ENCODE measurements at places on chromosomes 3 and 15. TPM values are rescaled to one million over a fixed set of nuclear protein-coding genes. Genes with fewer than 3 reads are reported as not detected.

The GOLGA8H gene
- 0.65 TPM for total RNA-seq

The POPDC2 gene
- total RNA-seq, result 0.61 TPM

The GOLGA8Q gene
- total RNA-seq, result 0.49 TPM

The NPTN gene
- total RNA-seq, result 129 TPM

The LMAN1L gene
- not detected for total RNA-seq

The MOBP gene
- not detected for total RNA-seq

The PLA2G4F gene
- total RNA-seq, result not detected

The SLITRK3 gene
- total RNA-seq, result not detected

The ZBED2 gene
- total RNA-seq, result 0.12 TPM

The FAM227B gene
- total RNA-seq, result 2.4 TPM

The OR5K2 gene
- total RNA-seq, result not detected

The CX3CR1 gene
- total RNA-seq, result 0.16 TPM

The MCF2L2 gene
- total RNA-seq, result 0.32 TPM

The GMNC gene
- 0.12 TPM for total RNA-seq

The ISG20 gene
- 3.9 TPM for total RNA-seq

The ZBTB20 gene
- 49.8 TPM for total RNA-seq

The CKMT1A gene
- not detected for total RNA-seq

The PLSCR4 gene
- 67.3 TPM for total RNA-seq

The KIF23 gene
- total RNA-seq, result 10.5 TPM

The ALAS1 gene
- total RNA-seq, result 50.0 TPM

The UBL7 gene
- 49.2 TPM for total RNA-seq

The VIPR1 gene
- total RNA-seq, result 0.32 TPM

The SLC12A6 gene
- 21.7 TPM for total RNA-seq

The TMEM108 gene
- total RNA-seq, result not detected

The ISLR gene
- 194 TPM for total RNA-seq

The THAP10 gene
- 1.7 TPM for total RNA-seq

The RAB5A gene
- total RNA-seq, result 81.3 TPM

The SLCO2A1 gene
- 2.4 TPM for total RNA-seq

The TRIM42 gene
- total RNA-seq, result not detected

The ITGA11 gene
- 11.4 TPM for total RNA-seq

The ROPN1 gene
- not detected for total RNA-seq

The HYAL2 gene
- 35.0 TPM for total RNA-seq

The CHRD gene
- 0.36 TPM for total RNA-seq

The SCG5 gene
- 7.8 TPM for total RNA-seq

The NPRL2 gene
- 19.1 TPM for total RNA-seq

The GRK7 gene
- 0.12 TPM for total RNA-seq

The GPD1L gene
- 10.5 TPM for total RNA-seq

The NRG4 gene
- total RNA-seq, result not detected

The CCR8 gene
- total RNA-seq, result not detected

The RSL24D1 gene
- 76.1 TPM for total RNA-seq

The CAPN3 gene
- total RNA-seq, result 1.9 TPM

The IQCH gene
- total RNA-seq, result 4.5 TPM

The ATP2B2 gene
- not detected for total RNA-seq

The GUCA1C gene
- not detected for total RNA-seq
